ENCODE measurements at places on chromosomes 7 and 10.
A peak's percentile ranks its signal among the peaks of the same experiment; 100 is the strongest.

- no peaks in the 10 kb centered on the region for H3K36me3 ChIP-seq
- H3K27me3 ChIP-seq = peaks cover under 1% of the 10 kb centered on the region
Measured at GRCh38 chr7:135333200-135333599, 99.6 kb downstream of the STRA8 start.

- no peak for DNase-seq
- peaks cover 12% of the 10 kb centered on the region for H3K27me3 ChIP-seq
- no peaks in the 10 kb centered on the region for H3K36me3 ChIP-seq
- H3K4me1 ChIP-seq = no peaks in the 10 kb centered on the region
Measured at GRCh38 chr10:124328477-124329220, 90.1 kb downstream of the OAT start.

- H3K27ac ChIP-seq = peak overlapping the region; percentile 88
- peak overlapping the region; percentile 75 for H3K4me3 ChIP-seq
Measured at GRCh38 chr7:25118048-25118753, 6.9 kb downstream of the CYCS start.

- H3K36me3 ChIP-seq = no peaks in the 10 kb centered on the region
- no peak overlapping the region for H3K4me3 ChIP-seq
- peaks cover 2% of the 10 kb centered on the region for H3K4me1 ChIP-seq
- no peak for DNase-seq
- no peak overlapping the region for H3K27ac ChIP-seq
Measured at GRCh38 chr10:91558473-91558872, 74.4 kb downstream of the PPP1R3C start.

- peak overlapping the region; percentile 93 for H3K4me3 ChIP-seq
- peaks cover 26% of the 10 kb centered on the region for H3K36me3 ChIP-seq
- DNase-seq = no peak
Measured at GRCh38 chr10:91220954-91221675, 652 bp downstream of the PCGF5 start.

- H3K4me1 ChIP-seq = no peaks in the 10 kb centered on the region
- DNase-seq = no peak
- no peaks in the 10 kb centered on the region for H3K27me3 ChIP-seq
- no peak overlapping the region for H3K4me3 ChIP-seq
- H3K27ac ChIP-seq = no peak overlapping the region
Measured at GRCh38 chr7:122485856-122486255, 181.3 kb upstream of the FEZF1 start.

GRCh38 chr7:46532571-46532970 is 611.5 kb upstream of the IGFBP3 start:
- no peaks in the 10 kb centered on the region for H3K36me3 ChIP-seq
- H3K27me3 ChIP-seq = no peaks in the 10 kb centered on the region
- no peak overlapping the region for H3K4me3 ChIP-seq
- no peaks in the 10 kb centered on the region for H3K4me1 ChIP-seq

GRCh38 chr7:154541606-154542005 is 461.3 kb downstream of the PAXIP1 start:
- no peaks in the 10 kb centered on the region for H3K4me1 ChIP-seq
- DNase-seq = no peak
- no peak overlapping the region for H3K27ac ChIP-seq
- H3K27me3 ChIP-seq = no peaks in the 10 kb centered on the region

GRCh38 chr10:81918766-81919165 is 43.8 kb downstream of the NRG3 start:
- H3K4me3 ChIP-seq = no peak overlapping the region
- no peaks in the 10 kb centered on the region for H3K27me3 ChIP-seq
- H3K36me3 ChIP-seq = no peaks in the 10 kb centered on the region
- no peak for DNase-seq
- H3K4me1 ChIP-seq = no peaks in the 10 kb centered on the region

- peaks cover 24% of the 10 kb centered on the region for H3K36me3 ChIP-seq
- peak within 1 kb of the TSS; percentile 93 for H3K27ac ChIP-seq
- H3K4me1 ChIP-seq = peaks cover 40% of the 10 kb centered on the region
Measured at GRCh38 chr10:133276435-133277201, at the start of gene ADAM8. Gene ADAM8 (minus strand): TSS chr10:133276868. CDS start chr10:133276817, 51 bp downstream.

GRCh38 chr10:6173203-6173602 is 29.5 kb upstream of the PFKFB3 start:
- peaks cover 4% of the 10 kb centered on the region for H3K36me3 ChIP-seq
- DNase-seq = no peak
- H3K27me3 ChIP-seq = no peaks in the 10 kb centered on the region
- no peak overlapping the region for H3K4me3 ChIP-seq

DNA sequence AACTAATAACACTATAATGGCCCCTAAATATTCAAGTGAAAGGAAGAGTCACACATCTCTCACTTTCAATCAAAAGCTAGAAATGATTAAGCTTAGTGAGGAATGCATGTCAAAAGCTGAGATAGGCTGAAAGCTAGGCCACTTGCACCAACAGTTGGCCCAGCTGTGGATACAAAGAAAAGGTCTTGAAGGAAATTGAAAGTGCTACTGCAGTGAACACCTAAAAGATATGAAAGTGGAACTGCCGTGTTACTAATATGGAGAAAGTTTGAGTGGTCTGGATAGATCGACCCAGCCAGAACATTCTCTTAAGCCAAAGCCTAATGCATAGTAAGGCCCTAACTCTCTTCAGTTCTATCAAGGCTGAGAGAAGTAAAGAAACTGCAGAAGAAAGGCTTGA is 12.1 kb upstream of the SNX13 start:
- H3K4me3 ChIP-seq = peak overlapping the region; percentile 53
- H3K4me1 ChIP-seq = peaks cover 14% of the 10 kb centered on the region
- H3K36me3 ChIP-seq = no peaks in the 10 kb centered on the region
- DNase-seq = no peak
- H3K27me3 ChIP-seq = no peaks in the 10 kb centered on the region

GRCh38 chr7:28748346-28748745 is 209.8 kb downstream of the TRIL start:
- H3K4me3 ChIP-seq = no peak overlapping the region
- H3K36me3 ChIP-seq = no peaks in the 10 kb centered on the region
- H3K27ac ChIP-seq = no peak overlapping the region
- H3K4me1 ChIP-seq = no peaks in the 10 kb centered on the region

DNA sequence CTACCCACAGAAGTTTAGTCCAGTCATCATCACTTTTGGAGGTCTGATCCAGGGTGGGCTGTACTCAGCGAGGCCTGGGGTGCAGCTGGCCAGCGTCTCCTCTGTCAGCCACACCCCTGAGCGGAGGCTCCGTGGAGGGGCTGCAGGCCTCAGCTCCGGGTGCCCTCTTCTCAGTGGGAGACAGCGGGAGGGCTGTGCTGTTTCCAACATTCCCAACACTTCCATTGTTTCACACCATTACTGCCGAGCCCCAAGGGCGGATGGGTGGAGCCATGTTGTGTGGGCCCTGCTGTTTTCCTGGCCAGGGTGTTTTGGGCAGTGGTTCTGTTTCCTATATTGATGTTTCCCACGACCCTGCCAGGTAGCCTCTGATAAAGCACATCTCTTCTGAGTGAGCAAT is 95.0 kb downstream of the MKI67 start:
- peaks cover 4% of the 10 kb centered on the region for H3K27me3 ChIP-seq
- no peak overlapping the region for H3K27ac ChIP-seq
- H3K36me3 ChIP-seq = no peaks in the 10 kb centered on the region
- no peak for DNase-seq
- no peak overlapping the region for H3K4me3 ChIP-seq
- peaks cover 4% of the 10 kb centered on the region for H3K4me1 ChIP-seq

- DNase-seq = no peak
- H3K4me1 ChIP-seq = peaks cover 40% of the 10 kb centered on the region
- H3K4me3 ChIP-seq = no peak overlapping the region
- peak overlapping the region; percentile 65 for H3K27ac ChIP-seq
- peaks cover 85% of the 10 kb centered on the region for H3K36me3 ChIP-seq
Measured at GRCh38 chr7:155741082-155741481, 71.2 kb downstream of the SHH start.

DNA sequence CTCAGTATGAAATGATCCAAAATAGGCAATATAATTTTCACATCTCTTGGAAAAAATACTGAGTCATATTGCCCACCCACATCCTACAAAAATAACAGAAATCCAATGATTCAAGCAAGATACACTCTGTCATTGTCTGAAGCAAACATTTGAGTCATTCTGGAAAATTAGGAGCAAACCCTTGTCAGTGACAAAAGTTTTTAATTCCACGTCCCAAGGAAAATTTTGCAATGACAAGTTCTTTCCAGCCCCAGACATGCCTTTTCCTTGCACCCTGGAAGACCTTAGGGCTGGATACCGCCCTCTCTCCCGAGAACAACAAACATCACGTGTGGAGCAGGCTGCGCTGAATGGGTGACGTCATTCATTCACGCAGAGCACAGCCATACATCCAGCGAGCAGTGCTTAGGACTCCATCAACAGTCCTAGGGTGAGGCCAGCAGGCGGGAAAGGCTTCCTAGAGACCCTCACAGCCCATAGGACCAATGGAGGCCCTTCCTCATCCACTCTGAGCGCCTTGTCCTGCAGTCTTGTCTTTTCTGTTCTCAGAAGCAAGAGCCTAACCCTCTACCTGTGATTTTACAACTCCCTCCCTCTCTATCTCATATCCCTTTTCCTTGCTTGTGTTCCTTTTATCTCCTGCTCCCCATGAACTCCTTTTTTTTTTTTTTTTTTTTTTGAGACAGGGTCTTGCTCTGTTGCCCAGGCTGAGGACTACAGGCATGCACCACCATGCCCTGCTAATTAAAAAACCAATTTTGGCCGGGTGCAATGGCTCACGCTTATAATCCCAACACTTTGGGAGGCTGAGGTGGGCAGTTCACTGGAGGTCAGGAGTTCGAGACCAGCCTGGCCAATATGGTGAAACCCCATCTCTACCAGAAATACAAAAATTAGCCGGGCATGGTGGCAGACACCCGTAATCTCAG is 23.5 kb upstream of the KDM7A start:
- H3K27ac ChIP-seq = no peak overlapping the region
- no peak overlapping the region for H3K4me3 ChIP-seq
- peaks cover 6% of the 10 kb centered on the region for H3K4me1 ChIP-seq
- no peak for DNase-seq
- no peaks in the 10 kb centered on the region for H3K27me3 ChIP-seq

DNA sequence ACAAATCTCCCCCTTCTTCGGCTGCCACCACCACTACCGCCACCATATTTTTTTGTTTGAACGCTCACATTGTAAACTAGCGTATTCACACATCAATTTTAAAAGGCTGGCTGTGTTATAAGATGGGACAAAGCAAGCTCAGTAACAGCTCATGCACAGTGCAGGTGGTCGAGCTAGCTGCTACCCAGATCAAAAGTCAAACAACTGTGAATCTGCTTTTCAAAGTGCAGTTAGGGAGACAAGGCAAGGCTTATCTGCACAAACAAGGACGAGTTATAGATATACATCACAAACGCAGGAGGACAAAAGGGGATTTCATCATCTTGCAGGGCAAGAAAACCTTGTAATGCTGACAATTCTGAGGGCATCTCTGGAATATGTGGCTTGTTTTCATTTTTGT is 231.6 kb downstream of the VTI1A start:
- no peak for DNase-seq
- no peak overlapping the region for H3K27ac ChIP-seq
- no peaks in the 10 kb centered on the region for H3K27me3 ChIP-seq
- H3K4me3 ChIP-seq = no peak overlapping the region
- H3K36me3 ChIP-seq = peaks cover 12% of the 10 kb centered on the region
- H3K4me1 ChIP-seq = no peaks in the 10 kb centered on the region

GRCh38 chr10:127614484-127615017 is 65.4 kb downstream of the NPS start:
- no peaks in the 10 kb centered on the region for H3K27me3 ChIP-seq
- H3K36me3 ChIP-seq = no peaks in the 10 kb centered on the region
- H3K4me1 ChIP-seq = no peaks in the 10 kb centered on the region

DNA sequence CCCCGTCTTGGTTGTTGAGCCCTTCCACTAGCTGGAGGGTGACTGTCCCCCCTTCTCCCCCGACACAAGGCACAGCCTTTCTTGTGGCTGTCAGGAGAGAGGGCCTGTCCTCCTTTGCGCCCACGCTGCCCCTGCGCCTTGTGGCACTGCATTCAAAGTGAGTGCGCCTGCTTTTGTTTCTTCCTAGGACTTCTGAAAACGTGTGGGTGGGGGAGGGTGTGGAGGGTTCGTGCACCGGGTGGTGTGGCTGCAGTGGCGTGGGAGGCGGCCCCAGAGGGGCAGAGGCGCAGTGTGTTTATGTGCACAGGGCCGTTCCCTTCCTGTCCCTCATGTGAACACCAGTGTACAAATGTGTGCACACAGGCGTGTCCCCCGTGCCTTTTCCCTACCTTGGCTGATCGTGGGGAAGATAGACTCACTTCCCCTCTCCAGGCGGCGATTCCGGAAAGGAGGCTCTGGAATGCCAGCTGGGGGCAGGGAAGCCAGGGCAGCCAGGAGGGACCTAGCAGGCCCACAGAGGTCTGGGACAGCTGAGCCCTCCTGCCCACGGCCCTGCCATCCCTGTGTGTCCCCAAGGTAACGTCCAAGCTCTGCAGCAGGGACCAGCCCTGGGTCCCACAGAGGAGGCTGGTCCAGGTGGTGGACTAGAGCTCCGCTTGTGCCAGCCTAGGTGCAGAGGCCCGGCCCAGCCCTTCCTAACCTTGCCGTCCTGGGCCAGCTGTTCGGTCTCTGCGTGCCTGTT is 88.8 kb downstream of the LHPP start:
- no peaks in the 10 kb centered on the region for H3K36me3 ChIP-seq
- peaks cover 72% of the 10 kb centered on the region for H3K4me1 ChIP-seq
- H3K27ac ChIP-seq = peak overlapping the region; percentile 86
- DNase-seq = no peak
- peak overlapping the region; percentile 60 for H3K4me3 ChIP-seq

- peaks cover 88% of the 10 kb centered on the region for H3K4me1 ChIP-seq
- peaks cover 51% of the 10 kb centered on the region for H3K36me3 ChIP-seq
- no peaks in the 10 kb centered on the region for H3K27me3 ChIP-seq
- H3K4me3 ChIP-seq = no peak overlapping the region
- DNase-seq = no peak
- H3K27ac ChIP-seq = peak overlapping the region; percentile 27
Measured at GRCh38 chr10:95815701-95816240, 59.8 kb downstream of the ENTPD1 start.

- no peaks in the 10 kb centered on the region for H3K4me1 ChIP-seq
- no peak overlapping the region for H3K4me3 ChIP-seq
- no peaks in the 10 kb centered on the region for H3K36me3 ChIP-seq
- no peak for DNase-seq
Measured at GRCh38 chr10:34514290-34514689, 300.8 kb downstream of the PARD3 start.

- no peaks in the 10 kb centered on the region for H3K4me1 ChIP-seq
- no peak overlapping the region for H3K27ac ChIP-seq
- H3K4me3 ChIP-seq = no peak overlapping the region
Measured at GRCh38 chr7:11604505-11604904, 227.5 kb downstream of the THSD7A start.

GRCh38 chr10:104340111-104340526 is 1.9 kb upstream of the ITPRIP start:
- no peaks in the 10 kb centered on the region for H3K27me3 ChIP-seq
- peaks cover 37% of the 10 kb centered on the region for H3K4me1 ChIP-seq
- no peak for DNase-seq
- peak overlapping the region; percentile 67 for H3K4me3 ChIP-seq

DNA sequence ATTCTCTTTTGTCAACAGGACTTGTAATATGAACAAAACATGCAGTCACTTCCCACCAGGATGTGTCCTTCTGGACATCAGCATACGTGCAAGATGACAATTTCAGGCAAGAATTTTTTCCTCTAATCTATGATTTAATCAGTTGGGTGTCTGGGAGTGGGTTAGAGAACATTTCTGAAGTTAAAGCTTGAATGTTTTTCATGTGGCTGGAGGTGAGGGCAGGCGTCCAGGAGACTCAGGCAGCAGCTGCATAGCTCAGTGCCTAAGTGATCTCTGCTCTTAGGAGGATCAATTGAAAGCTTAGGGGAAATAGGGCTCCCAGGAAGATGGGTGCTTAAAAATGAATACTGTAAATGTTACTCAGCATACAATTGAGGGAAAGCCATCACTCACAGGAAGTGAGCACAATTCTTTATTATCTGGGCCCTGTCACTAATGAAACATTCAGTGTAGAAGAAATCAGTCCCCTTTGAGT is 457.6 kb upstream of the KLF6 start:
- DNase-seq = no peak
- no peak overlapping the region for H3K4me3 ChIP-seq
- H3K27me3 ChIP-seq = no peaks in the 10 kb centered on the region
- H3K27ac ChIP-seq = no peak overlapping the region
- H3K4me1 ChIP-seq = peaks cover 11% of the 10 kb centered on the region
- no peaks in the 10 kb centered on the region for H3K36me3 ChIP-seq

Data from activated B cell treated with CpG ODN at 0.5 μM for 24 hours (primary cell).